Activated CD4-positive, CD25-positive, alpha-beta regulatory T cell treated with anti-CD3 and anti-CD28 coated beads, Interleukin-2, amount 50 U/mL, for 16 hours (primary cell): ENCODE measurements at places on chromosomes 3 and 15.

- no peak for DNase-seq
Observed at GRCh38 chr3:183695569-183696364, 1.8 kb upstream of the YEATS2 start.

GRCh38 chr3:11236588-11237461 lies 35.4 kb upstream of the ATG7 start:
- peak; percentile 60 for DNase-seq

- no peak for DNase-seq
Observed at GRCh38 chr15:99547517-99547916, 18.3 kb upstream of the MEF2A start.

GRCh38 chr3:14505001-14505802 lies 34.9 kb downstream of the GRIP2 start:
- no peak for DNase-seq

- DNase-seq = no peak
Observed at GRCh38 chr3:111954228-111954990, 24.4 kb upstream of the ABHD10 start.

GRCh38 chr3:179146911-179147513 lies 1.1 kb upstream of the PIK3CA start:
- DNase-seq = peak; percentile 19

DNA sequence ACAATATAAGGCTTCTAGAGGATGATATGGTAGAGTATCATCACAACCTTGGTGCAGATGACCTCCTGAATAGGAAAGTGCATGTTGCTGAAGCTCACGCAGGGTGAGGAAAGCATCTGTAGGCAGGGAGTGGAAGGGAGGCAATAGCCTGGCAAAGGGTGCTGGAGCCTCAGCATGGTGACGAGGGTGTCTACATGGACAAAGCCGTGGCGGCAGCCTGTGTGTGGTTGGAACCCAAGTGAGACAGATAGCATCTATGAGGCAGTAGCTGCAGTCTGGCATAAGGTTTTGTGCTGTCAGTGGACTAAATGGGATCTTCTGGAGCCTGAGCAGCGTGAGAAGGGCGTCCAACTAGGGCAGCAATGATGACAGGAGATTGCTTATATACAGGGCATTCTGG lies 132.5 kb downstream of the DLG1 start:
- DNase-seq = no peak

DNA sequence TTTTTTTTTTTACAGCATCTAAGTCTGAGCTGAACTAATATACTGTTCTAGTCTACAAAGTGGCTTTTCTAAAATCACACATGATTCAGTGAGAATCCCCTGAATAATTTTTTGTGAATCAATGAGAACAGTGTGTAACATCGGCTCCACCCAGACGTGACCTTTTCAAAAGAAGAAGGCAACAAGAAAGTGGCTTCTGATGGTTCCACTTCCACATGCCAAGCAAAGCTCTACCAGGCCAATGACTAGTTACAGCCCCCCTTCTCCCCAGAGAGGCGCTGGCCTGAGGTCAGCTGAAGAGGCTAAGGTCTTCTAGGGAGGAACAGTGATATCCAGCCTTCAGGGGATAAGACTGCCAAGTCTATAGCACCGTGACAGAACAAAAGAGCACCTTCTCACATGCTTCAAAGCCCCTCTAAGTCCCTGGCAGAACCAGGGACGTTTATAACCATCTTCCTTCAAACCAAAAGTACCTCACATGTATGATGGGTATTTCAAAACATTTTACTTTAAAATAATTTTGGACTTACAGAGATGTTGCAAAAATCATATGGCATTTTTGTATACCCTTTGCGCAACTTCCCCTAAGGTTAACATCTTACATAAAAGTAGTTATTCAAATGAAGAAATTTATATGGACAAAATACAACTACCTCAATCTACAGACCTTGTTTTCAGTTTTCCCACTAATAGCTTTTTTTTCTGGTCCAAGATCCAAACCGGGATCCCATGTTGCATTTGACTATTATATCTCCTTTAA lies 177.9 kb downstream of the OSBPL10 start:
- DNase-seq = no peak

GRCh38 chr3:31244929-31245817 lies 287.6 kb upstream of the STT3B start:
- DNase-seq = no peak

DNA sequence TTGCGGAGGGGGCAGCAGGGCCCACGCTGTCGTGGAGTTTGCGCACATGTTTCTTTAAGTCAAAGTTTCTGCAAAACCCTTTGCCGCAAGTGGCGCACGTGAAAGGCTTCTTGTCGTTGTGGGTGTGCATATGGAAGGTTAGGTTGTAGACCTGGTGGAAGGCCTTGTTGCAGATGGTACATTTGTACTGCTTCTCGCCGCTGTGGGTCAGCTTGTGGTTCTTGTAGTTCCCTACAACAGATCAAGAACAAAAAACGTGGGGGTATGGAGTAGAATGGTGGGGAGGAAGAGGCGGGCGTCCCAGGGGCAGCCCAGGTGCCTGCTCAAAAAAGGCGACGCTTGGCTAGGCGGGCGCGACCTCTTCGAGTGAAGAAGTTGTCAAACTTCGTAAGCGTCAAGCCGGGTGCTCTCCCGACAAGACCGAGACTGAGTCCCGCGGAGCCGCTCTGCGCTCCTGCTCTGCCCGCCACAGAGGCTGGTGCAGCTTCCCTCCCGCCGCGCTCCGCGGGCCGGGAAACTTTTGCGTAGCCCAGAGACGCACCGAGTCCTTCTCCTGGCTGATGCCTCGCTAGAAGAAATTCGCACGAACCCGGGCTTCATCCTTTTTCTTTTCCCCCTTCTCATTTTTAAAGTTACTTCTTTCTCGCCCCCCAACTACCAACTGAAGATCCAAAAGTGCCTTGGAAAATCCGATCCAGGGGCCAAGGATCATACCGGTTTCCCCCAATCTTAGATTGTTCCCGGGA lies 3.1 kb downstream of the FEZF2 start:
- DNase-seq = no peak

GRCh38 chr3:89787485-89787884 lies 680.1 kb downstream of the EPHA3 start:
- DNase-seq = no peak

DNA sequence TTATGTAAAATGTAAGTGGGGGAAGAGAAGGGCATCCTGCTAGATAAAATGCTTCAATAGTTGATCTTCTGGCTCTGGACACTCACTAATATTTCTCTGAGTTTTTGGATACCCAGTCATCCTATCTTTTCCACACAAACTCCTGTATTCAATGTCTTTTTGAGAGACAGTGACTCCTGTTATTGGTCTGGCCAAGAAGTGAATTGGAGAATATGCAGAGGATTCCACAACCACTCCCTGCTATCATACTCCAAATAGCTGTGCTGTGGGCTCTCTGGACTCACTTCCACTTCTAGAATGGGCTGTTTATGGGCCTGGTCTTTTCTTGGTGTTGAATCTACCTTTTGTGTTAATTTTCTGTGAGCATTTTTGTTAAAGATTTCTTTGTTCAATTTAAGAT lies 376.8 kb downstream of the NLGN1 start:
- DNase-seq = no peak

DNA sequence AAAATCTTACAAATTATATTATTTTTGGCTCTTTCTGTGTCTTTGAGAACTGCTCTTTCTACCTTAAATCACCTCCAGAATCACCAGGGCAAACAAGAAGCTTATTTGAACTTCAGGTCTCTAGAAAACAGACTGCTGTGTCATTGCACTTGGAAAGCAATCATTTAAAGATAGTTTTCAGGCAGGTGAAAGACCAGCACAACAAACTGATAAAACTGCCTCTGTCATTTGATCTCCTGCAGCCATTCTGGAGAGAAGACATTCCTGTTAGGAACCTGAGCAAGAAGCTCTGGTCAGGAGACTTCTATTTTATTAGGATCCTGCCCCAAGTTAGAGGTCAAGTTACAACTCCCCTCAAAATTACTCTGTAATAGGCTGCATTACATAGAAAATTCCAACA lies 50.7 kb upstream of the AP4E1 start:
- no peak for DNase-seq

DNA sequence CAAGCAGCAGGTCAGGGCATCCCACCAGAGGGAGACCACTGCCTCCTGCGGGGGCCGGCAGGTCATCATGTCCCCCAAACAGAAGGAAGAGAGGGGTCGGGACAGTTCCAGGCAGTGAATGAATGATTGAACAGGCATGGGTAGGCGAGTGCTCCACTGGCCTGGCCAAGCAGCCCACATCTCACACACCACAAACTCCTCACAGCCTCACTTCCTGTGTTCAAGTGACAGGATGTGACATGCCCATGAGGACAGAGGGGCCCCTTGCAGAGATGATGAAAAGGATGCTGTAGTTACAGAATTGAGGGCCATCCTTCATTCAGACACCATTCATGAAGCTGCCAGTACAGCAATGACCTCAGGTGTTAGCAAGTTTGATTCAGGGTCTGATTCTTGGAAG lies 3.7 kb downstream of the IQSEC1 start:
- DNase-seq = peak; percentile 10

DNA sequence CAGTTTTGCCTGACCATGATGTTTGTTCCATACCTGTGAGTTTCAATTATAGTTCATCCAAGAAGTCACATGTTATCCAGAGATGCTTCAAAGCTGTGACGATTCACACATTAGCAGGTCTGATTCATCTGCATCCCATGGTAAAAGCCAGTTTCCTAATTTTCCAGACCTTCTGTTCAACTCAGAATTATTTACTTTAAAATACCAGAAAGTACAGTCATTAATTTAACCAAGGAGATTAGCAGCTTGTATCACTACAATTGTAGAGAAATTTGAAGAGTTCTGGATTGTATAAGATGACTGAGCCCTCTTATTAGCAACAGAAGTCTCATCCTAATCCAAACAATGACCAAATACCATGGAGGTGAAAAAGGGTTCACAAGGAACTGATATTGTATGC lies 76.1 kb upstream of the THBS1 start:
- no peak for DNase-seq

- no peak for DNase-seq
Observed at GRCh38 chr3:102887431-102887830, 452.6 kb downstream of the ZPLD1 start.

GRCh38 chr15:89374086-89374981 lies 39.7 kb upstream of the POLG start:
- no peak for DNase-seq

- no peak for DNase-seq
Observed at GRCh38 chr3:45966371-45966791, 23.1 kb downstream of the CXCR6 start.

DNA sequence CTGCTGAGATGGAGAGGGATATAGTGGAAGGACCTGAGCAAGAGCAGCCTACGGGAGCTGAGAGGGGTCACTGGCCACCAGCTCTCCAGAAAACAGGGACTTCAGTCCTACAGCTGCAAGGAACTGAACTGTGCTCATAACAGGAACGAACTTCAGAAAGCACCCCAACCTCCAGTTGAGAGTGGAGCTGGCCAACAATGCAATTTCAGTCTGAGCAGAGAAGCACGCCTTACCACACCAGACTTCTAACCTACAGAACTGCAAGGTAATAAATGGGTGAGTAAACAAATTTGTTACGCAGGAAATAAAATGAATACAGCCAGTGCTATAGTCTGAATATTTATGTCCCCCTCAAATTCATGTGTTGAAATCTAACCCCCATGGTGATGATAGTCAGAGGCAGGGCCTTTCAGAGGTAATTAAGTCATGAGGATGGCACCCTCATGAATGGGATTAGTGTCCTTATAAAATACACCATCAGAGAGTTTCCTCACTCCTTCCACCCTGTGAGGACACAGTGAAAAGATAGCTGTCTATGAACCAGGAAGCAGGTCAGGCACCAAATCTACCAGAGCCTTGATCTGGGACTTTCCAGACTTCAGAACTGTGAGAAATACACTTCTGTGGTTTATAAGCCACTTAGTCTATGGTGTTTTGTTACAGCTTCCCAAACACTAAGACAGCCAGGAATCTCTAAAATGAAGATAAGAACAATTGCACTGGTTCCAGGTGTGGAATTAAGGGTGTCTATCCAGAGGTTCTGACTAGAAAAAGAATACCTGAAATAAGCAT lies 58.6 kb downstream of the SYNM start:
- DNase-seq = no peak

DNA sequence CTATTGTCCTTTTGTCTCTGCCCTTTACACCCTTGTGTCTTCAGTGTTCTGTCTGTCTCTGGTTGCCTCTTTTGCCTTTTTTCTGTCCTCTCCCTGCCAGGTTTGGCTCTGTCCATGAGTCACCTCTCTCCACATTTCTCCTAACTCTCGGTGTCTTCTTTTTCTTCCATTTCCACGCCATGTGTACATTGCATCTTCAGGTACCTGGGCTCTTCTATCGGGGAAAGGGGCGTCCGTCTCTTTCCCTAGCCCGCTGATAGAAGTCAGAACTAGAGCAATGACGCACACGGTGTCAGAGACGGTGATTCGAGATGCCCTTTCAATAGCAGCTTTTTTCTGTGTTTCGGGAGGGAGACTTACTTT lies 641 bp downstream of the OPA1 start:
- DNase-seq = peak; percentile 20

DNA sequence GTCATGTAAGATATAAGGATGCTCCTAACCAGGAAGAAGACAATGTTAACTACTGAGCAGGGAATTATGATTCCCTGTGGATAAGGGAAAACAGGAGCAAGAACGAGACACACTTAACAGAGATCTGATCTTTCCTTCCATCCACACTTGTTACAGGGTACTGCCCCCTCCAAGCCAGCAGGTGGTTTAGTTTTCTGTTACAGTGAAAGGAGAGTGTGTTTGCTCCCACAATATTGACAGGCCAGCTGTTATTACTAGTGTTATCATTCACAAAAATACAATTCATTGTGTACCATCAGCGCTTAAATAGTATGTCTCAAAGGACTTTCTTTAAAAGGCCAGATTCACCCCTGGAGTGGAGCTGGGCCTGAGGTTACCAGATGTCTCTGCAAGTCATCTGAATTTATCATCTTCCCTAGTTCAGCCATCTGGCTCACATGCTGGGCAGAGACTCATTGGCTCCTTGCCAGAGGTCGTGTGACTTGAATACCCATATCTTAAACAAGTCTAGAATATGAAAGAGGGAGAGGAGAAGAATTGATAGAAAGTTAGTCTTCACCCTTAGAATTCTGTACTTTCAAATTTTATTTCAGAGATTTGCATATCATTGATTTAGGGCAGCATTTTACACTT lies 16.8 kb upstream of the FMN1 start:
- DNase-seq = no peak
